ENCODE measurements at places on chromosomes 1 and 21. TPM values are rescaled to one million over a fixed set of nuclear protein-coding genes. Genes with fewer than 3 reads are reported as not detected.

The OR14A16 gene
- 0.21 TPM for polyA plus RNA-seq

The RHEX gene
- not detected for polyA plus RNA-seq

The ELAVL4 gene
- polyA plus RNA-seq = 1.7 TPM

The SZRD1 gene
- 32.5 TPM for polyA plus RNA-seq

The NFASC gene
- polyA plus RNA-seq = 3.9 TPM

The C1QA gene
- not detected for polyA plus RNA-seq

- no peak for DNase-seq
Observed at GRCh38 chr1:64956733-64957441, 9.5 kb downstream of the JAK1 start.

DNA sequence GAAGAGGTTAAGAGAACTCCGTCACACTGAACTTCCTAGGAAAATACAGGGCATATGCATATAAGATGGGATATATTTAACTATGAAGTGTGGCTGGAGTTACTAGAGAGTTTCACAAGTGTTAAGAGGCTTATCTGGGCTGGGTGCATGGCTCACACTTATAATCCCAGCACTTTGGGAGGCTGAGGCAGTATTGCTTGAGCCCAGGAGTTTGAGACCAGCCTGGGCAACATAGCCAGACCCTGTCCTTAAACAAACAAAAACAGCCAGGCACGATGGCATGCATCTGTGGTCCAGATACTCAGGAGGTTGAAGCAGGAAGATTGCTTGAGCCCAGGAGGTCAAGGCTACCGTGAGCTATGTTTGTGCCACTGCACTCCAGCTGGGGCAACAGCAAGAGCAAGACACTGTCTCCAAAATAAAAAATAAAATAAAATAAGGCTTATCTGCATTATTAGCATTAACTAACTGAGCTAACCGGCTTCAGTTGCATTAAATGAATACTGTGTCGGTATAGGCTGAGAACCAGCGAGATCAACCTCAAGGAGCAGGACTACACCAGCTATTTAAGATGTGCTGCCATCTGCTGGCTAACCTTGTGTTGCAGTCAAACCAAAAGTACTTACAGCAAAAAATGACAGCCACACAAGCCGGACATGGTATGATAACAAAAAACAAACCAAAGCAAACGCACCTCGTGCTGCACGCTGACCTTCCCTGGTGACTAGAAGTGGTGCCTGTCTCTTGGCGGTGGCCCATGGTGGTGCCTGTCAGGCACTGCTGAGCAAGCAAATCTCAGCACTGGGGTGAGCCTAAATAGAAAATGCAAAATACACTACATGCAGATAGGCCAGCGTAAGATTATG is 19.7 kb upstream of the RBBP5 start:
- DNase-seq = peak; percentile 93

- peak; percentile 90 for DNase-seq
Observed at GRCh38 chr1:206489980-206490770, 17.2 kb upstream of the RASSF5 start.

The MPZ gene
- polyA plus RNA-seq = 4.0 TPM

DNA sequence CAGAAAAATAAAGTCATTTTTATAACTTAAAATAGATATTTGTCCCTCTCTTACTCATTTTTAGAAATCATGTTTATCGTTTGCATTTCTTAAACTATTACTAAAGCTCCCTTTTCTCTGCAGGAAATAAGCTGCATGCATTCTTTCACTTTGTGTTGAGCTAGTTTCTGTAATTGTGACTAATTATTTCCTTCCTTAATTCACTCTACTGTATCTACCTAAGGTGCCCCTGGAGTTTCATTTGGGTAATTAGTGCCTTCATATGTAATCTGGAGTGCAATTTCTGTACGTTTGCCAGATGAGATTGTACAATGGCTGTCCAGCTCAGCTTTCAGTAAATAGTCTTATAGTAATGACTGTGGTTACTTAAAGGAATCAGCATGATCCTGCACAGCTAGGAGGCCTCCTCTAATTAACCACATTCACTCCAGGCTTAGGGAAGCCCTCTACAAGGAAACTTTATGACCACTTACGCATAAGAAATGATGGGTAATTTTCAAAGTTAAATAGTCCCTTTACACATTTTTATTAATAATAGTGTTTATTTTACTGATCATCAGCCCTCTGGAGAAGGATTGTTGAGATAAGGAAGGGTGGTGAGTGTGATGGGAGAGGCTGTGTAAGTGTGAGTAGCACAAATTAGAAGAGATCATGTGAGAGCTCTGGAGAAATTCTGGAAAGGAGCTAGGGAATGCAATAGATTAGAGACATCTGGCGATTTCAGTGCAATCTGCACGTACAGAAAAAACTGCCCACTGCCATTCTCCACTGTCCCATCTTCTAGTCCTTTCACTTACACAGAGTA is 86.8 kb downstream of the LRRC8C start:
- DNase-seq = no peak

The OR2G6 gene
- not detected for polyA plus RNA-seq

All from GM23338 (cell line).